Spinal cord (tissue), 10 donors: ENCODE measurements at places on chromosomes 6 and 20. TPM values are rescaled to one million over a fixed set of nuclear protein-coding genes. Genes with fewer than 3 reads are reported as not detected.

Gene RIPOR2
- total RNA-seq: 34.2 TPM

Gene PDSS2
- total RNA-seq: 9.5 TPM

Gene COL11A2
- total RNA-seq: 2.8 TPM

Gene CST1
- not detected for total RNA-seq

Gene PPP1R14C
- 19.4 TPM for total RNA-seq

Gene MCCD1
- total RNA-seq: not detected

Gene TMEM242
- 13.5 TPM for total RNA-seq

Gene OPN5
- total RNA-seq: not detected

Gene SLC4A11
- total RNA-seq: 0.50 TPM

Gene SIRPD
- total RNA-seq: not detected

Gene NELFE
- 75.5 TPM for total RNA-seq

Gene GJA10
- total RNA-seq: not detected

Gene BMP7
- 47.3 TPM for total RNA-seq

Gene ZNF311
- total RNA-seq: 3.1 TPM

Gene WTAP
- 98.1 TPM for total RNA-seq
